ENCODE measurements at places on chromosomes 3 and 15.
A peak's percentile ranks its signal among the peaks of the same experiment; 100 is the strongest.

DNA sequence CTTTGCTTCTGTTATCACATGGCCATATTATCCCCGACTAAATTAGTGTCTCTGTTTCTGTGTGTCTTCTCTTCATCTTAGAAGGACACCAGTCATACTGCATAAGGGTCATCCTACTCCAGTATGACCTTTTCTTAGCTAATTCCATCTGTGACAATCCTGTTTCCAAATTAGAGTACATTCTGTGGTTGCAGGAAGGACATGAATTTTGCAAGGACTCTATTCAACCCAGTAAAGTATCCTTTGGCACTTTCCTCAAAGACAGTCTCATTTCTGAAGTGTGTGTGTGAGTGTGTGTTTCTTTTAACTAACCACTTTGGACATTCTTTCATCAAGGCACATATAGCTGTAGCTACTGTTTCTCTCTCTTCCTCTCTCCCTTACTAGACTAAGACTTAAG, 15.2 kb upstream of the MME start:
- DNase-seq = no peak

- no peak for DNase-seq
Observed at GRCh38 chr15:37397266-37398022, 297.1 kb upstream of the MEIS2 start.

DNA sequence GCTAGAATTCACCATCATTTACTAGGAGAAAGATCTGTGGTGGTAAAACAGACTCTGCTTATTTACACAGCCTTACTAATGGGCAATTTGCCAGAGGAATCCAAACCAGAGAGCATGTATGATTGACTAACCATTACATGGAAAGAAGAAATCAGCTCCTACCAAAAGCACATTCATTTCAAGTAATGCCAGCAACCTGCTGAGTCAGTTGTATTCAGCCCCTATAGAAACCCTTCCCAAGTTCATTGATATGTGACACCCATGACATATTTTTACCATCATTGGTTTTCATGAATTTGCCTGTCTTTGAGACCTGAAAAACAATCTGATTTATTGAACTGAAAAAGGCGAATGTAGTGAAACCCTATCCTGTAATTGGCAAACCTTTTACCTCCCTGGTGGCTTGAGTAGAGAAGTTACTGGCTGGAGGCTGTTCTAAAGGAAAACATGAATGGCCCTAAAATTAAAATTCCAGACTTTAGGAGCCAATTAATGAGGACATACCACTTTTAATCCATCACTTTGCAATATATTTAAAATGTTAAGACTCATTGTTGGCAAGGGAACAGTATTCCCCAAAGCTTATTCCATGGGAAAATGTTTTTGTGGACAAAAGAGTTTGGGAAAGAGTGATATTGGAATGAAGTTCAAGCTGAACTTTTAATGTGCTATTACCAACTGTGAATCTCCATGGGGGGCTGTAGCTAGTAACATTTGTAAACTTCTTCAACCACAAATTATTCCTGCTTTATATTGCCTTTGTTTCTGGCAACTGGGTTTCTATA, 542.9 kb downstream of the FHIT start:
- DNase-seq = no peak

DNA sequence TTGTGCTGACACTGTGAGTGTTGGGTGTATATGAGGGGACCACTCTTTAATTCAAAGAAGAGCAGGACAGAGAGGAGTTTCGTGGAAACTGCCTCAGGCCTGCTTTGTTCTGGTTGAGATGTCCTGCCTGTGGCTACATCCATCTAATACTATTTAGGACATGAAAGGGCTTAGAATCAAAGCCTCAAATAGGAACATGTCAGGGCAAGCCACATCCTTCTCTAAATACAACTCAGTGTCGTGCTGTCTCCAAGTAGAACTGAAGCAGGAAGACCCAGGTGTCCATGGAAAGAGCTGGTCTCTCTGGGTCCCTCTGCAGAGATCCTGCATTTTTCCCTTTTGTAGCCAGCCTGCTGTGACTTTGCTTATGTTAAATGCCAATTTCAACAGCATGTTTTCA, 156.2 kb upstream of the UMPS start:
- no peak for DNase-seq

- DNase-seq = no peak
Observed at GRCh38 chr15:67307156-67307555, 52.6 kb downstream of the IQCH start.

DNA sequence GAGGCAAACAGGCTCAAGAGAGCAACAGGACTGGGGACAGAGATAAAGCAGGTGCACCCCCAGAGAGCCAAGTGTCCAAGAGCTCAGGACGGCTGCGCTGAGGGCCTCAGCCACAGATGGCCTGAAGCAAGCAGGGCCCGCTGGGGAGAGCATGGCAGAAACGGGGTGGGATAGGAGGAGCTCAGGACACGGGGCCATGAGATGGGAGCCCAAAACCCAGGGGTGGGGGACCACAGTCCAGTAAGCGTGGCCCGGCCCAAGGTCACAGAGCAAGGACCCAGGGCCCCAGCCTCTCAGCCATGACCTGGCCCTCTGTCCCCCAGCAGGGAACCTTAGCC, 9.5 kb downstream of the DUSP7 start:
- no peak for DNase-seq

- DNase-seq = no peak
Observed at GRCh38 chr3:196219194-196219969, 3.0 kb downstream of the SLC51A start.

DNA sequence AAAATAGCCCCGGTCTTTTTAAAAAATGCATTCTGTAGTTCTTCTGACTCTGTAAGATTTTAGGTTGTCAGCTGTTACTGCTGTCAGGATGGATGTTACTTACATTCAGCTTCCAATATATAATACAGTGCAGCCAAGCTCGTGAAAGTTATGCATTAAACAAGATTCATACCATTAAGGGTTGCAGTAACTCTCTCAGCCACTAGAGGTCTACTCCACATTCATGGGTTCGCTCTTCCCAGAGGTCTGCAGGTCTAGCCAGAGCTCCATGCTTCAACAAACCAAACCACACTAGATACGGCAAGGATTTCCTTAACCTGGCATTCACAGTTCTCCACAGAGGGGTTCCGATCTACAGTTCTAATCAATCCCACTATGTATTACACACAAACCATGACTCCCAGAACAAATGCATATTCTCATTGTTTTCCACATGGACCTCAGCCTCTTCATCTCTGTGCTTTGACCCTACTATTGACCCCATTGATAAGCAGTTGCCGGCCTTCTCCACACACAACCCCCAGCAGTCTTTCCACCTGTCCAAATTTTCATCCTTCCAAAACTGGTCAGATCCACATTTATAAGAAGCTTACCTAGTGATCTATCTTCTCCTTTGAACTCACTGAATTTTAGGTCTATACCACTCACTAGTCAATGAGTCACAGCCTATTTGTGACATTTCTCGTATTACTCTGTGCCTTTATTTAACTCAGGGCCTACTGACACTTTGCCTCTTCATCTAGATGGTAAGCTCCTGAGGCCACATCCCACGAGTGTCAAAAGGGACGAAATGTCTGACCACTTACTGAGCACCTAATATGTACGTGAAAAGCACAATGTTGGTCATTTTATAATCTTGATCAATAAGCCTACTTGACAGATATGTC, 33.7 kb downstream of the RORA start:
- no peak for DNase-seq

- peak; percentile 6 for DNase-seq
Observed at GRCh38 chr3:157865352-157866000, 240.7 kb downstream of the SHOX2 start.

Measured in activated naive CD4-positive, alpha-beta T cell (primary cell).